Left hindlimb (tissue), 1 donor: ENCODE measurements at places on chromosomes 13 and 19.
A peak's percentile ranks its signal among the peaks of the same experiment; 100 is the strongest.

- DNase-seq, result no peak
Measured at GRCh38 chr19:32178401-32178800, 167.0 kb upstream of the ZNF507 start.

DNA sequence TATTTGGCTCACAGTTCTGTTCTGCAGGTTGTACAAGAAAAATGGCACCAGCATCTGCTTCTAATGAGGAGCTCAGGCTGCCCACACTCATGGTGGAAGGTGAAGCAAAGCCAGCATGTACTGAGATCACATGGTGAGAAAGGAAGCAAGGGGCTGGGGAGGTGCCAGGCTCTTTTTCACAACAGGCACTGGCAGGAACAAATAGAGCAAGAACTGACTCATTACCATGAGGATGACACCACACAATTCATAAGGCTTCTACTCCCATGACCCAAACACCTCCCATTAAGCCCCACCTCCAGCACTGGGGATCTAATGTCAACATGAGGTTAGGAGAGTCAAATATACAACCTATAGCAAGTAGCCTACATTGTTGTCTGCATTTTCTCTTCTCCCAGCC, 522.6 kb downstream of the RFC3 start:
- no peak for DNase-seq

DNA sequence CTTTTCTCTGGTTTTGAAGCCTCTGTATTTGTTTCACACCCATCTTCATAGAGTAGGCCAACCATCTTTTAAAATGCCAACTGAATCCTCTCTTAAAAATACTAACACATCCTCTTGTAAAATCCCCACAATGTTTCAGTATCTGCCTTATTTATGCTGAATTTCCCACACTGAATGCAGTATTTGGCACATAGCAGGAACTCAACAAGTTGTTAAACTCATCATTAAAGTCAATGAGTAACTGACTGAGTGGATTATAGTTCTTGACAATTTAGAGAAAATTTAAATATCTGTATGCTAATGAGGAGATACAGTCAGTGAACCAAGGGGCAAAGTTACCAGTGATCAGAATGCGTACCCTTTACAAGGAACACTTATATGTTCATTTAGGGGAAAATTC, 505.5 kb upstream of the PCDH9 start:
- DNase-seq, result no peak

GRCh38 chr13:50011461-50011860, 3.8 kb upstream of the KCNRG start:
- DNase-seq, result no peak

DNA sequence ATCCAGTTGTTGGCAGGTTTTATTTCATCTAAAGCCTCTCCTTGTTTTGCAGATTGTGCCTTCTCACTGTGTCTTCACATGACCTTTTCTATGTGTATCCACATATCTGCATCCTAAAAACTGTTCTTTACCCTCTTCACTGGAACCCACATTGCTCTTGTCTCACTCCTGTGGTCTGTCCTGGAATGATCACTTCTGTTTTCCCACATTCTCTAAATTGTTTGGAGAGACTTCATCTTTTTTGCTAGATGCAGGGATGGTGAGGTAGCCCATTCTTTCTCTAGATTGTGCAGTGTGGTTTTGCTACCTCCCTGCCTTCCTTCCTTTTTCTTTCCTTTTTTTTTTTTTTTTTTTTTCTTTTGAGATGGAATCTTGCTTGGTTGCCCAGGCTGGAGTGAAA, 608.6 kb upstream of the MIR17HG start:
- no peak for DNase-seq

DNA sequence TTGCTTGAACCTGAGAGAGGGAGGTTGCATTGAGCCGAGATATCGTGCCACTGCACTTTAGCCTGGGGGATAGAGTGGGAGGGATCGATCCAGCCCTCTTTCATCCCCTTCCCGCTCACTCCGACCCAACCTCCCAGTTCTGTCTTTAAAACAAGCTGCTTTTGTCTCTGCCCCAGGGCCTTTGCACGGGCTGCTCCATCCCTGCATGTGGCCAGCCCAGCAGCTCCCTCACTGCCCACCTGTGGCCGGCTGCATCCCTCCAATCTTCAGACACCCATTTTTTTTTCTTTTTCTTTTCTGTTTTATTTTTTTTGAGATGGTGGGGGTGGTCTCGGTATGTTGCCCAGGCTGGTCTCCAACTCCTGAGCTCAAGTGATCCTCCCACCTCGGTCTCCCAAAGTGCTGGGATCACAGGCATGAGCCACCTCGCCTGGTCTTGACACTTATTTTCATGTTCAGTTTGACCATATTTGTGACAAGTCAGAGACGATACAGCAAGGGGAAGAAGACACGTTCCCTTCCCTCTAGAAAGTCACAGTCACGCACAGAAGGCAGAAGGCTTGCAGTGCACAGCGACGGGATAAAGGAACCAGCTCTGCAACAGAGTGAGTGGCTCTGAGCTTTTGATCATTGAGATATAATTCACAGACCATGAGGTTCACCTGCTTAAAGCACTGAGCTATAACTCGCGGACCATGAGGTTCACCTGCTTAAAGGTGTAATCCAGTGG, 31.8 kb downstream of the EFNA2 start:
- DNase-seq, result no peak

GRCh38 chr13:43285933-43286597, 262.7 kb downstream of the DNAJC15 start:
- peak; percentile 77 for DNase-seq

GRCh38 chr13:100611678-100612492, 23.3 kb upstream of the GGACT start:
- DNase-seq, result peak; percentile 42

DNA sequence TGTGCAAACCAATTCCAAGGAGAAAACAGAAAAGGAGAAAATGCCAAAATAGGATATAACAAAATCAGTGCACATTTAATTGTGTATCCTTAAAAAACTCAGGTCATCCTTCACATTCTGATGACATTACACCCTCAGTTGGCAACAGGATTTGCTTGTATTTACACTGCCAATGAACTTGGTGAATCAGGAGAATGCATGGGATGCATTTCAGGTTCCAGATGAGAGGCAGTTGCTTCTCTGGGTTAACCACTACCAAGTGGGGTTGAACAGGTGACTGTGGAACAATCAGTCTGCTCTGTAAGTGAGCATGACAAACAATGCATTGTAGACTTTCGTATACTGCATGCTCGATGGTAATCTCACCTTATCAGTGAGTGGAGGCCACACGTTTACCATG, 79.1 kb downstream of the STARD13 start:
- no peak for DNase-seq

DNA sequence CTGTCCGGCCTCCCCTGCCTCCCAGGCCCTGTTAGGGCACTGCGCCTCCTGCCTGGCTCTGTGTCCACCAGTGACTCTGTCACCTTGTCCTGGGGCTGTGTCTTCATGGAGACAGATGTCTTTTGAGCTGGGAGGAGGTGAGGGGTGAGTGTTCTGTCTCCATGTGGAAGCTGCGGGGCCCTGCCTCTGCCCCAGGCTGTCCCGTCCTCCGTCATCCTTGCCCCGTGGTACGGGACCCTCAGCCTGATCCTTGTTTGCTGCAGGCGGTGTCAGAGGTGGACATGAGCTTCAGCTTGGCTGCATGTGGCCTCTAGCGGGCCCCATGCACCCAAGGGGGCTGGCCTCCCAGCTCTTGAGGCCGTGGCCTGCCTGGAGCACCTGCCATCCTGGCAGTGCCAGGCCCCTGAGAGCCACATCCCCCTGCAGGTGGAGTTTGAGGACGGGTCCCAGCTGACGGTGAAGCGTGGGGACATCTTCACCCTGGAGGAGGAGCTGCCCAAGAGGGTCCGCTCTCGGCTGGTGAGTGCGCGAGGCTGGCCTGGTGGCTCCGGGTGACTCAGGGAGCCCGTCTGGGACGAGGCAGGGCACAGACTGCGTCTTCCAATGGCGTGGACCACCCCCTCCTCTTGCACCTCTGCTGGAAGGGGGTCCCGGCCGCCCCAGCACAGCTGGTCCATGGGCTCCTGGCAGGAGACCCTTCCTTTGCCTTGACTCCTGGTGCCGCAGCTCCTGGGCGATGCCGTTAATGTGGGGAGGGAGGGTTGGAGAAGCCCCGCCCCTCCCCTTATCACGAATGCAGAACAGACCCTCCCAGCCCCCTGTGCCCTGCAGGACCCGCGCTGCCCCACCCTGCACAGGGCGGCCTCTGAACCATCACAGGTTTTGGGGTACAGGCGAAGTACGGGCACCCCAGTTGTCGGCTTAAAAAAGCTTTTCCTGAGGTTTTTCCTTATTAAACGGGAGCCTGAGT, 181.3 kb downstream of the KDM4B start:
- peak; percentile 21 for DNase-seq
